ENCODE measurements at places on chromosomes 4 and X.
A peak's percentile ranks its signal among the peaks of the same experiment; 100 is the strongest.

DNA sequence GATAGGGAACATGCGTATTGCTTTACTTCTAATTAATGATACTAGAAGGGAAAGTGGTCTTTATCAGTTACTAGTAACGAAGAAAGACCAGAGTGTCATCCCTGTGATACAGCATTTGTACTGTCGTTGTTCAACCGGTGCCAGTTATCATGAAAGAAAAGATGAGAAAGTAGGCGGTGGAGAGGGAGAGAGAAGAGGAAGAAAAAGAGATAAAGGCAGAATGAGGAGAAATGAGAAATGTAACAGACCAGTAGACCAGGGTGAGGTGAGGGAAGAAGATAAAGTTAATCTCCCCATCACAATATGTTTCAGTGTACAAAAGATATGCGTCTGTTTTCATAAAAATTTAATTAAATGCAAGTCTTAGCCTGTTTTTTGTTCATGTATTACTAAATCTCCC, 135.2 kb upstream of the HPGD start:
- no peak for DNase-seq

- no peak for DNase-seq
These were observed 138.3 kb downstream of the PDE5A start for GRCh38 chr4:119490335-119490734.

GRCh38 chrX:130118441-130119311, 8.4 kb upstream of the ELF4 start:
- DNase-seq = no peak

GRCh38 chr4:73740353-73740778, at the start of gene CXCL8:
Gene CXCL8 (plus strand): TSS chr4:73740569. CDS start chr4:73740659, 90 bp downstream.
- DNase-seq = peak; percentile 30

- no peak for DNase-seq
These were observed 350.1 kb downstream of the GRXCR1 start for GRCh38 chr4:43242606-43243005.
